AG08395 (cell line): ENCODE measurements at places on chromosomes 12 and 14.

DNA sequence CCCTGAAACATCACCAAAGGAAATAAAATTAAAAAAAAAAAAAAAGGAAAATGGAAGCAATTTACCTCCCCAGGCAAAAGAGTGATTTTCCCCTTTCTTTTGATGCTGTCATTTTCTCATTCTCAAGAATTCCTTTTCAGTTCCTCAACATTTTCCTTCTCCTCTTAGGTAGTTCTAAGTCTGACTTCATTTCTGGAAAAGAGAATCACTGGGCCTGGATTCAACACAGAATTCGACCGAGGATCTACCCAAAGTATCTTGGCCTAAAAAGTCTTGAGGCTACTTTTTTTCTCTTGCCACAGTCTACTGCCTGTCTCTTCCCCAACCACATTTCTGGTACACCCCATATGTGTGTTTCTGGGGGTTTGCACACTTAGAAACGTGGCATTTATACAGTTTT, 717.8 kb upstream of the TBX3 start:
- DNase-seq, result no peak

GRCh38 chr12:105294161-105294560, 36.3 kb upstream of the C12orf75 start:
- no peak for DNase-seq

- no peak for DNase-seq
These were observed 121.6 kb downstream of the TMEM132C start for GRCh38 chr12:128388461-128389000.

- no peak for DNase-seq
These were observed 320.2 kb upstream of the SFSWAP start for GRCh38 chr12:131390412-131391334.

- no peak for DNase-seq
These were observed 20.0 kb upstream of the SLC15A5 start for GRCh38 chr12:16297521-16297920.

DNA sequence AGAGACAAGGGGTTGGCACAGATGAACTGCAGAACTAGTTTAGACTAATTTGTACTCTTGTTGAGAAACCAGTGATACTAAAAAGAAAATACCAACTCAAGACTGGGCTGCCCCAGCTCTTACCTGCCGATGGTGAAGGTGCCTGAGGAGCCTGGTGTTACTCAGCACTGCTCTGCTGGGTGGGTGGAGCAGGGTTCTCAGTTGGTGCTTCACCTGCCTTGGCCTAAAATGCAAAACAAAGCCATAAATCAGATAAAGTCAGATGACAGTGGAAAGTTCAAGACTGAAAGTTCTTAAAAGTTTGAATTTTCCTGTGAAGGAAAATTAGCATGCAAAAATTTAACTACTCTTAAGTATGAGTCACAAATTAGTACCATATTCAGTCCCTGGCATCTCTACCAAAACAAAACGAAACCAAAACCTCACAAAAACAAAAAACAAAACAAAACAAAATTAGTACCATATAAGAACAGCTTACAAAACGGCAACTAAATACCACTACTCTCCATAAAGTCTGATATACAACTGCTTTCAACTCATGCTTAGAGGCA, 21.9 kb downstream of the YBX3 start:
- peak; percentile 11 for DNase-seq

DNA sequence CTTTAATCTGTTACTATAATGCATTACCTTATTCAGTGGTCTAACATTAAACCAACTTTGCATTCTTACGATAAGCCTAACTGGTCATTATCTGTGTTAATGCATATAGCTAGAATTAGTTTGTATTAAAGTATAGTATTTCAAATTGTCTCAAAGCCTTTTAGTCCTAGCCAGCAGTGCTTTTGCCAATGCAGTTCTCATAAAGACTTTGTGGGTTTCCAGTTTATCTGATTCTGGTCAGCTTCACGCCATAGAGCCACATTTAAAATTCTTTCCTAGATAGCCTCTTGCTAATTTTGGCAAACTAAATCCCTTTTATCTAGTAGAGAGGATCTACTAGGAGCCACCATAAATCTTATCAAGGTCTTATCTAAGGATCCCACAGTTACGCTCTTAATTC, 78.9 kb upstream of the VASH1 start:
- no peak for DNase-seq

DNA sequence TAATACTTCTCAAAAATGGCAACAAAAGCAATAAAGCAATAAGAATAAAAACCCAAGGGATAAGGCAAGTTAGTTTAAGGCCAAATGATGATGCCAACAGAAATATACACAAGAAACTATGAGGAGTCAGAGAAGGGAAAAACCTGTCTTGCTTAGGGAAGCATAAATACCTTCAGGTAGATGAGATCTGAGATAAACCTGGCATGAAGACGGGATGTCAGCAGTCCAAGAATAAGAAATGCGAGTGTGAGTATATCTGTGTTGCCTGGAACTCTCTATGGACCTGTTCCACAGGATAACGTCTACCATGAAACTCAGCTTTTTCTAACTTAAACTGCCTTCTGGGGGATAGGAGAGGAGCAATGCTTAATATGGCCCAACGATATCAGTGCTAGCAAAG, 30.6 kb downstream of the KCNH5 start:
- DNase-seq, result no peak

GRCh38 chr12:94386422-94386821, 73.2 kb downstream of the CEP83 start:
- DNase-seq, result no peak

- no peak for DNase-seq
These were observed 4.7 kb downstream of the CCDC88C start for GRCh38 chr14:91412939-91413338.

GRCh38 chr12:83700838-83701237, 1014.1 kb downstream of the TMTC2 start:
- no peak for DNase-seq

DNA sequence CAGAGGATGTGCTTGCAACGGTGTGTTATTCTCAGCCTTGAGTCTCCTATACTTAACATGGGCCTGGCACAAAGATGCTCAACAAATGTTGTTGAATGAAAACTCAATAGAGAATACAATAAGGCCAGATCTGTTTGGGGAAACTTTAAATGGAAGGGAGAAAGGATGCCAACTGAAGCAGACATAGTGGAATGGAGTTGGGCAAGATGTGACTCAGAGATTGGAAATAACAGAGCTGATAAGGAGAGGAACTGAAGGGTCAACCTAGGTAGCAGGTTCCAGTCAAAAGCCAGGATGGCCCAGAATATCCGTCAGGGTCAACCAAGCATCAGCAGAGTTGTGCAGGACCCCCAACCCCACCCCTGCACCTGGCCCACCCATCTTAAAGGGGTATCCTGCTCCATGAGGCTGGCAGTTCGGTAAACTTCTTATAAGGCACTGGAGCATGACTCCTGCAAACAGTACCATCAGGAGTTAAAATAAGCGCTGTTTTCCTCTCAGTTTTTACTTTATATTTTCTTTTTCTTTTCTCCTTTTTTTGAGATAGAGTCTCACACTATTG, 1.1 kb upstream of the BCDIN3D start:
- no peak for DNase-seq

DNA sequence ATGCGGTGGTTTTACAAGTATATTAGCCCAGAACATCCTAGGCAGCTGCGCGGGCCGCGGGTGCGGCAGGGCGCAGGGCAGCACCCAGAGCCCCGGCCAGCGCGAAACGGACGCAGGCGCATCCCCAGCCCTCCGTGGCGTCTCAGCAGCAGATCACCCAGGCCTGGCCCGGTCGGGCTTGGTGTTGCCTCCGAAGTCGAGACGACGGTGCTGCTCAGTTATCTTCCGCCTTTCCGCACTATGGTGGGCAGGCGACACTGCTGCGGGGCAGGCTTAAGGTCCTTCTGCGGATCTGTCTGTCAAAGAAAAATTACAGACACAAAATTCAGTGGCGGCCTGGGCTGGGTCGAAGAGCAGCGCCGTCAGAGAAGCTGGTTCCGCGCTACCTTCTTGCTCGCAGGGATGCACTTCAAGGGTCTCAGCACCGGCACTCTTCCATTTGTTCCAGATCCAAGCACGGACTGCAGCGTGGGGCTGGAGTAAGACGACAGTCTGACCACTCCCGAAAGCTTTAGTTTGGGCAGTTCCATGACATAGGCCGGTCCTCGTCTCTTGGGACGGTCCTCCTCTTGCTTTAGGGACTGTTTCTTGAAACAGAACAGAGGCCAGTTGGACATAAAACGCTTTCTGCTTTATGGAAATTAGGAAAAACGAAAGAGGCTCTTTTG, 75.8 kb downstream of the MOK start:
- no peak for DNase-seq

DNA sequence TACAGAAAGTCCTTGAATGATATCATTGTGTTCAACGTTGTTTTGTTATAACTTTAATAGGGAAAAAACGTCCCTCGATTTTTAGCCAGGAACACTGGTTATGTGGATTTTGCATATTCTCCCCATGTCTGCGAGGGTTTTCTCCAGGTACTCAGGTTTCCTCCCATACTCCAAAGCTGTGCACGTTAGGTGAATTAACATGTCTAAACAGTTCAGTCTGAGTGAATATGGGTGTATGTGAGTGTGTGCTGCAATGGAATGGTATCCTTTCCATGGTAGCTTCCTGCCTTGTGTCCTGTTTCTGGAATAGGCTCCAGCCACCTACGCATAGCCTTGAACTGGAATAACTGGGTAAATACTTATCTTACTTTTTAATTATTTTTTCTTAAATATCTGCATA, 810.8 kb upstream of the ATXN7L3B start:
- DNase-seq, result no peak

DNA sequence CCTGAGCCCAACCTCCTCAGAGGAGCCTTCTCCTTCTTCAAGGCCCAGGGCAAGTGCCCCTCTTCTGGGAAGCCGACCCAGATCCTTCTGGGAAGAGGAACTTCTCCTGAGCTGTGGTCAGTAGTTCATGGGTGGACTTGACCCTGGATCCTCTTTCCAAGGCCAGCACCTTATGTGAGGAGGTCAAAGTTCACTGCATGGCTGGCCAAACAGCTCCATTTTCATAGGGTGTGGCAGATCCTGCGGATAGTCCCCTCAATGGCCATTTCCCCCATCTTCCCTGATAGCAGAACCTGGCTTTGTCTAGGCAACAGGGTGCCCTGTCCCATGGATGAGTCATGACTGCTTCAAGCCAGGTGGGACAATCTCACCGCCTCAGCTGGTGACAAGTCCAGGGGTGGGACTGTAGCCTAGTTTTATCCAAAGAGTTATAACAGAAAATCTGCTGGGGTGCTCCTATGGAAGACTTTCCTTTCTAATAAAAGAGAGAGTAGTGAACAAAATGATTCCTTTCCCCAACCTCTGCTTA, 10.4 kb downstream of the ASB2 start:
- DNase-seq, result no peak

- DNase-seq, result no peak
These were observed 64.9 kb downstream of the GPHN start for GRCh38 chr14:66572826-66573225.

DNA sequence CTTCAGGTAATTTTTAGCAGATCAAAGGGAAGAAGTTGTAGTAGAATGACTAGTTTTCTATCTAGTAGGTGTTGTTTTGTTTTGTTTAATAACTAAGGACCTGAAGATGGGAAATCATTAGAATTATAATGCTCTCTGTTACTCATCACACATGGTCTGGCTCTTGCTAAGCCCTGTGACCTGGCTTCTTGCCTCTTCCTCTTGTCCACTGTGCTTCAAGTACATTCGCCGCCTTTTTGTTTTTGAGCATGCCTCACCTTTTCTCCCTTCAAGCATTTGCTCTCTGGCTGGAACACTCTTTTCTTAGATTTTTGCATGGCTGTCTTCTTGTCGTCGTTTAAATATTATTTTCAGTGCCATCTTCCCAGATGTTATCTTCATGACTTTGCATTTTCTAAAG, 47.7 kb downstream of the DAAM1 start:
- DNase-seq, result no peak

DNA sequence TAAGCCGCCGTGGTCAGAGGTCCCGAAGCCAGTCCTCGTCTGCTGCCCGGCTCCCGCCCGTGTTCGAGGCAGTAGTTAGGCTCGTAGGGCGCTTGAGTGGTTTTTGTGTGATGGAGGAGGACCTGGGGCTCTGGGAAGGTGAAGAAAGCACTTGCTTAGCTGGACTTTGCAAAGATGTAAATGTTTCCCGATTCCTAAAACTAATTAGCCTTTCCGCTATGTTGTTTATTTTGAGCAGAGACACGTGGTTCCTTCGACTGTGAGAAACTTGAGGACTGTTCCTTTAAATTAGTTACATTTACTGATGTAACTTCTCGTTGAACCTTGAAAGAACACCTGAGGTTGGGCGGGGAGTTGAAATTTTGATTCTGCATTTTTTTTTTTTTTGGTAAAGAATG, 33.9 kb downstream of the MIA2 start:
- no peak for DNase-seq

DNA sequence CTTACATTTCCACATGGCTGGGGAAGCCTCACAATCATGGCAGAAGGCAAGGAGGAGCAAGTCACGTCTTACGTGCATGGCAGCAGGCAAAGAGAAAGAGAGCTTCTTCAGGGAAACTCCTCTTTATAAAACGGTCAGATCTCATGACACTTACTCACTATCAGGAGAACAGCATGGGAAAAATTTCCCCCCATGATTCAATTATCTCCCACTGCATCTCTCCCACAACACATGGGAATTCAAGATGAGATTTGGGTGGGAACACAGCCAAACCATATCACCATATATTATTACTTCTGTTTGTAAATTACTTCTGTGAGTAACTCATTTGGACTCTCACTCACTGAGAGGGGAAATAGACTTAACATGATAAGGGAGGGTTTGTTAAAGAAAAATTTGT, 1496.8 kb upstream of the TMEM132C start:
- DNase-seq, result no peak

DNA sequence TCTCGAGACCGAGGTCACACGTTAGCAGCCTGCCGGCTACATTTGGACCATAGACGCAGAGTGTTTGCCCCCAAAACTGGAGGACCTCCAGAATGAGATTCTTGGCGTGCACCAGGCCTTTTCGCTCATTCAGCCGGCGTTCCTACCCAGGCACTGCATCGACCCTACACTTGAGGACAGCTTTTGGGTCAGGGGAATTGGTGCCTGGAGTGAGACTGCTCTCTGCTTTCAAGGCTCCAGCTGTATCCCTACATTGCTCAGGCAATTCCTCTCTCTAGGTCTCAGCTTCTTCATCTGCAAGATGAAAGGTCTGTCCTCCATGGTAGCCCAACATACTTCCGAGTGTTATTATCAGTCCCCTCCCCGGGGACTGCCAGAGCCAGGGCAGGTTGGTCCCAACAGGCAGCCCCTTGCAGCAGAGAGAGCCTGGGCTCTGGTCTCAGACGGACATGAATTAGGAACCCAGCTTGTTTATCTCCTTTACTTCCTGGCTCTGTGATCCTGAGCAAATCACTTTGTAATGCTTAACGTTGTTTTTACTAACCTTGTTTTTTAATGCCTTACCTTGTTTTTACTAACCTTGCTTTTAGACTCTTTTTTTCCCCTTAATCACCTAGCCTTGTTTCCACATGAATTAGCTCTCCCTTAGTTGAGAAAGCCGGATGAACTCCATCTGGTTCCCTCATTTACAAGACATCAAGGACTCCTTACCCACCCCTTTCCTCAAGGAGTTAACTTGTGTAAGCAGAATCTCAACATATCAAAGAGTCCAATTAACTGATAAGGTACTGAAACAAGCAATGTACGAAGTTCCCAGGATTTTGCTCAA, 892 bp downstream of the TCHP start:
- DNase-seq, result peak; percentile 21

GRCh38 chr14:99702115-99702514, 18.0 kb downstream of the CYP46A1 start:
- DNase-seq, result no peak
